ENCODE measurements at places on chromosomes 2 and 18. TPM values are rescaled to one million over a fixed set of nuclear protein-coding genes. Genes with fewer than 3 reads are reported as not detected.
A peak's percentile ranks its signal among the peaks of the same experiment; 100 is the strongest.

DNA sequence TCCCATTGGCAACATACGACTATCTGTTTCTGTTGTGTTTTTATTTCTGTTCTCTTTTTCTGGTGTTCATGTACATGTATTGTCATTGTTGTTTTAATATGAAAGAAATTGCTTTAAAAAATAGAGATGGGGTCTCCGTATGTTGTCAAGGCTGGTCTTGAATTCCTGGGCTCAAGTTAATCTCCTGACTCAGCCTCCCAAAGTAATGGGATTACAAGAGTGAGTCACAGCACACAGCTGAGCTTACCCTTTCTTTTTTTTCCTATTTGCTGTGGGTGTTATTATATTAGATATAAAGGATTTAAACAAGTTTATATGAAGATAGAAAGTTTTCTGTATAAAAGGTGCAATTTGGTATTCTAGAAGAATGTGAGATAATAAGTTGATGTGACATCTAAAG, 554.6 kb downstream of the DSC3 start:
- DNase-seq, result no peak

Gene GALNT5
- total RNA-seq, result under 0.01 TPM

DNA sequence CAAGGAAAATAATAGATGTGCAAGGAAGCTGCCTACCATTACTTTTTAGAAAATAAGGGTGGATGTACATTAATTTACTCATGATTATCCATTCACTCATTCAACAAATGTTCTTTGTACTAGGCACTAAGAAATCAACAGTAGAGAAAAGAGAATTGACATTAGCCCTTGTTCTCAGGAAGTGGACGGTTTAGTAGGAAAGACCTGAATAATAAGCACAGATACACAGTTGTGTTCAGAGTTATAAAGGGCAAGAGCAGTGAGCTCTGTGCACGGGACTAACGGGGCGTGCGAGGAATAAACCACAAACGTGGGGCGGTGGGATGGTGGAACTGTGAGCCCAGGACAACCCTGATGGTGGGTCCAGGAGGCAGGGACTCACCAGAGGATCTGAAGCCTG, 94.4 kb upstream of the MBOAT2 start:
- DNase-seq, result no peak

DNA sequence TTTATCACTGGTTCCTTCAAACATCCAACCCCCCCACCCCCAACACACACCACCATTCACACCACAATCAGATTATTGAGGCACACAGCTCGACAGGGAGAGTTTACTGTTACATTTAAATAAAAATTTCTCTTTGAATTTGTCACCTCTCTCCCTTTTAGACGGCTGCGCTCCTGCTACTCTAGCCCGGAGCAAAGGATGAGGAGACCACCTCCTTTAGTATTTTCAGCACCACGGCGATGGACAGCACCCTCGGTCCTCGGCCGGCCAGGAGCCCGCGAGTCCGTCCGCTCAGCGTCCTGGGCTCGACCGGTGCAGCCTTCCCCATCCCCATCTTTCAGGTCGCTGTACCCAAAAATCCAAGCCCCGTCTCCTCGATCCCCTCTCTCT, 892 bp downstream of the CELF4 start:
- peak; percentile 71 for DNase-seq

Gene ZNF236
- 31.0 TPM for total RNA-seq

Gene MAP2
- 678 TPM for total RNA-seq

Gene APCDD1
- total RNA-seq, result 10.6 TPM

- no peak for DNase-seq
Measured at GRCh38 chr2:46831051-46831868, 84.3 kb downstream of the MCFD2 start.

Gene RAPGEF4
- total RNA-seq, result 23.6 TPM

DNA sequence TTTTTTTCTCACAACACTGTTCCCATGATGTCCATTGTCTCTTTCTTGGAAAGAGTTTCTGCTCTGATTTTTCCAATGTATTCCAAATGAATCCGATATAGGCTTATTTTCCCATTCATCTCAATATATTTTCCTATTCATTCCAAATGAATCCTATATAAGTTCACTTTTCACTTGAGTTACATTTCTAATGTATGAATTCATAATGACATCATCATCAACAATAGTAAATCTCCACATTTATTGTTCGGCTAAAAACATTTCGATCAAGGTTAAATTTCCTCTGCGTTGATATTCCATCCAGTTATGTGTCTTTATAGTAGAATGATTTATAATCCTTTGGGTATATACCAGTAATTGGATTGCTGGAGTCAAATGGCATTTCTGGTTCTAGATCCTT, 76.7 kb upstream of the SLC8A1 start:
- DNase-seq, result no peak

Gene SCYGR4
- total RNA-seq, result not detected

- DNase-seq, result no peak
Measured at GRCh38 chr18:42047721-42048120, 92.7 kb downstream of the PIK3C3 start.

DNA sequence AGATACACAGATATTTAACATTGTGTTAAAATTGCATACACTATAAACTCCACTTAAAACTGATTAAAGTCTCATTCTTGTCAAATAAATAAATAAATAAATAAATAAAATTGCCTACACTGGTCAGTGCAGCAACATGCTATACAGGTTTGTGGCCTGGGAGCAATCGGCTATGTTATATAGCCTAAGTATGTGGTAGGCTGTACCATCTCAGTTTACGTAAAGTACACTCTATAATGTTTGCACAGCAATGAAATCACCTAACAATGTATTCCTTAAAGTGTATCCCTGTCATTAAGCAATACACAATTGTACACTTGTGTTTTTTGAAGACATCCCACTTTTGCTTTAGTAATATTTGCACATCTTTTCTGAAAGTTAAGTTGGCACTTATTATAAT, 337.7 kb upstream of the SETBP1 start:
- no peak for DNase-seq

- DNase-seq, result no peak
Measured at GRCh38 chr2:11571170-11571569, 37.3 kb downstream of the GREB1 start.

Gene POTEE
- total RNA-seq, result not detected

DNA sequence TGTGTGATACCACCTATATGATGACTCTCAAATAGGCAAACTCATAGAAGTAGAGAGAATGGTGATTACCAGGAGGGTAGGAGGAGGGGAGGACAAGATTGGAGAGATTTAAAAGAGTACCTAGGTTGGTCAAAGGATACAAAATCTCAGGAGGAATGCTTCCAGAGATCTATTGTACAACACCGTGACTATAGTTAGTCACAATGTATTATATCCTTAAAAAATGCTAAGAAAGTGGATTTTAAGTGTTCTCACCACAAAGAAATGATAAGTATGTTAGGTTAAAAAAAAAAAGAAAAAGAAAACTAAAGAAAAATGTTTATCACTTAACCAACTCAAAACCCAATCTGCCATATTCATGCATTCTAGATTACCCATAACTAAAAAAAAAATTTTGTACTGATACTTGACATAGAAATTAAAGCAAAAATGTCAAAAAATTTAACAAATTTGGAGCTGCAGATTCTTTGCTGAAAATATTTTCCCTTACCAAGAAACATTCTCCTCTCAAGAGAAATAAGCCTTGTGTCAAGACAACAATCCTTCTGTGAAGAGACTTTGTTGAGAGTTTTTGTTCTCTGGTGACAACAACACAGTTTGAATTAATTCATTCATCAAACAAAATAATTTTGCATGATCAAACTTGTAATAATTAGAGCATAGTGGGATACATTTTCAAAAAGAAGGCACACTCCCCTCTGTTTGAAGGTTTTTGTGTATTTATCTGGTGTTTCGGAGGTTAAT, 213.1 kb downstream of the DNER start:
- DNase-seq, result no peak

- DNase-seq, result no peak
Measured at GRCh38 chr2:62736899-62737559, 31.5 kb downstream of the EHBP1 start.

- DNase-seq, result no peak
Measured at GRCh38 chr18:79608999-79609461, 70.6 kb upstream of the CTDP1 start.

GRCh38 chr2:6812857-6813530, 52.7 kb downstream of the CMPK2 start:
- DNase-seq, result no peak

Gene REG1B
- total RNA-seq, result not detected

Gene MYCN
- 70.5 TPM for total RNA-seq

Gene WNT6
- not detected for total RNA-seq

DNA sequence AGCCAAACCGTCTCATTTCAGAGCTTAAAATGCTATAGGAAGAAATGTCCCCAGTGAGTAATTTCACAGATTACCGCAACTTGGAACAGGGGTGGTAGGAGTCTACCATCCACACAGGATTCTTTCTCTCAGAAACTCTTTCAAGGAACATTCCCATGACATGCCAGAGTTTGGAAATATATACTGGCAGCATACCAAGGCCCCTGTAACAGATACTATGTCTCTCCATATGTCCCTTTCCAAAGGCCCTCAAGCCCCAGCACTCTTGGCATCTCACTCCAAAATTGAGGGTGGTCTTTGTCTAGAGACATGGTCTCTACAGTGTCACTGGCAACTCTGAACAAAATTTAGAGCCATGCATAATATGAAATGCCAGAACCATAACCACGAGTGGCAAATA, 11.0 kb downstream of the FIGLA start:
- DNase-seq, result no peak

DNA sequence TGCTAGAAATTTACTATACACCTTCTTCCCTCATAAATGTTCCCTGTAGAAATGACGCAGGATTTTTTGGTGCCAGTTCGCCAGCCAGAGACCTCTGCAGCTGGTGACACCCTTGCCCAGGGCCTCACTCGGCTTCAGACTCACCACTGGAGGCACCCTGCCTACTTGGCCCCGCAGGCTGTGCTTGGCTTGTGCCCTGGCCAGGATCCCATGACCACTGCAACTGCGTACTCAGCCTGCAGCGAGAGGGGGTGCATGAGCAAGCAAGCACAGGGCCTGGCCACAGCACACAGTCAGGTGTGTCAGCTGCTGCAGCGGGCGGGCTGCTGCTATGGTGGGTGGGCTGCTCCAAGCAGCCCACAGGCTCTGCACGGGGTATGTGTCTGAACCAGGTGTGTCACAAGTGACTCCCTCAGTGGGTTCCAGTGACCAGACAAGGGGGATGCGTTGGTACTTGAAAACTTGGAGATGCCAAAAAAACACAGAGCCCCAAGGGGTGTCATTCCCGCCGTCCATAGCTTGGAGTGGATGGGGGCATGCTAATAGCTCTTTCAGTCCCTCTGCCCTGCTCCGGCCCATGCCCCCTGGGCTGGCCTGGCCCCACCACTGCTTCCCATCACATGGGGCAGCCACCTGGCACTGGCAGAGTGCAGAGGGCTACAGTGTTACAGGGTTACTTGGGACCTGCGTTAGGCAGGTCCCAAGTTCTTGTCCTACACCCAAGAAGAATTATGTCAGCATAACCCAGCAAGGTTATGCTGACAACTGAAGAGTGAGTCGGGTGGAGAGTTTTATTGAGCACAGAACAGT, 46.6 kb upstream of the TANC1 start:
- no peak for DNase-seq

DNA sequence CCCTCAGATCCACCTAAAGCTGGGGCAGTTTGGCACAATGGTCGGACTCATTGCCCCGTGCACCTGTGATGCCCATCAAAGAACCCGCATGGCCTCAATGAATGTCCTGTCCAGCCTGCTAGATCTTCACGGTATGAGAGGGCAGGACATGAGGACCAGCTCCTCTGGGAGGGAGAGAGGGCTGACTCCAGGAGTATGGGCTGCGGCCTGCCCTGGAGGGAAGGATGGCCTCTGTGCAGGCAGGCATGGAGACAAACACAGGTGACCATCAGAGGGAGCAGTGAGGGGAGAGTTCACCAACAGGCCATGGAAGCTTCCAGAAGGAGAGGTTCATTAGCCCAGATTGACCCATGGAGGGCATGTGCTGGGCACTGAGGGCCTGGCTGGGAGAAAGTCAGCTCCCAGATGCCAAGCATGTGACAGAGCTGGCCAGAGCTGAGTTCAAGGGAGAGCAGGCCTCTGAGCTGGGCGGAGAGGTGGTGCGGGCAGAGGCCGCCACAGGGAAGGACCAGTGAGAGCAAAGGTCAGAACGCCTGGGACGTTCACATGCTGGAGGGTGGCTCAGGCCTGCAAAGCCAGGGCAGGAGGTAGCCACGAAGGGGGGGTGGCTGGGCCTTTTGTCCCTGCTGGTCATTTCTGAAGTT, 36.2 kb downstream of the HJURP start:
- no peak for DNase-seq

- DNase-seq, result no peak
Measured at GRCh38 chr18:75428490-75428889, 987 bp upstream of the SMIM21 start.

- no peak for DNase-seq
Measured at GRCh38 chr18:74478316-74478715, 17.8 kb upstream of the CNDP2 start.

- no peak for DNase-seq
Measured at GRCh38 chr18:48735080-48735676, 196.3 kb downstream of the CTIF start.

Gene TMEM37
- not detected for total RNA-seq

Gene GLI2
- total RNA-seq, result 0.41 TPM

Gene RDH14
- total RNA-seq, result 25.7 TPM

Gene VIT
- 0.41 TPM for total RNA-seq

Data from frontal cortex (tissue), 4 donors.